ENCODE measurements at places on chromosomes 4 and X.
A peak's percentile ranks its signal among the peaks of the same experiment; 100 is the strongest.

- DNase-seq = no peak
Observed at GRCh38 chr4:132001542-132001941, 1147.6 kb upstream of the PCDH10 start.

DNA sequence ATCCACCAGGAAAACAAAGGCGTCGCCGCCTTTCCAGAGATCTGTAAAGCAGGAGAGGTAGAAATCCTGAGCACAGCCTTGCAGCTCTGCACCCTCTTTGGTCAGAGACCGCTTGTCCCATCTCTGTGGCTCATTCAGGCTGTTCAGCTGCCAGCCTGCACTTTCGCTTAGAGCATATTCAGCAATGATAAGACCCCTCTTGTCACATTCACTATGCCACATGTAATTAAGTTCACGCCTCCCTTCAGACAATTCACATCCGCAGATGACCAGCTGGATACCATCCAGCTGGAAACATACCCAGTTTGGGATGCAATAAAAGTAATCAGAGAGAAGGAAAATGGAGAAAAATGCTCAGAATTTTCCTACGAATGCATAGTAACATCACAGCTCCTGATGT lies 335.4 kb downstream of the UNC5C start:
- DNase-seq = no peak

- no peak for DNase-seq
Observed at GRCh38 chr4:77084019-77084639, 8.3 kb upstream of the CCNI start.

- no peak for DNase-seq
Observed at GRCh38 chr4:103947617-103948016, 227.8 kb upstream of the TACR3 start.

DNA sequence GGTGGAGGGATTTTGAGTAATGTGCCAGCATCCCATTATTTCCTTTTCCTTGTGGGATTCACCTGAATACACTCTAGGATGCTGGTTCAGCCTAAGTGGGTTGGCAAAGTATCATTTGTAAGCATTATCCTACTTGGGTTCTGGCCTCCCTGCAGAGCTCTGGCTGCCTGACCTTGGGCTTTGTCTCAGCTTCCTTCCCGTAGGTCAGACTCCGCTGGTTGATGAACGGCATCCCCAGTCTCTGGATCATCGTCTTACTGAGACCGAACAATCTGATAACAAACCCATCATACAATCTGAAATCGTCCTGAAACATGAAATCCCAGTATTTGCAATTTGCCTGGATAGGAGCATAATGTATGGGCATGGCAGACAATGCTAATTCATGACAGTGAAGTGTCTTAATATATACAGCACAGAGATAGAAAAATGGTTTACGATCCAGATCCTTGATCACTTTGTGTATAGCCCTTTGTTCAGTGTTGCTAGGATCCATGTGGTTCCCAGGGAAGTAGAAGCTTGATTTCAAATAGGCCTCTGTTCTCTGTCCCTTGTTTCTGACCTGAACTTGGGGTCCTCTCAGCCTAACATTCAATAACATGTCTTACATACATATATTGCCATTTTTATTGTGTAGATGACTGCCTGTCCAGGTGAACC lies 5.5 kb downstream of the MID2 start:
- DNase-seq = no peak

DNA sequence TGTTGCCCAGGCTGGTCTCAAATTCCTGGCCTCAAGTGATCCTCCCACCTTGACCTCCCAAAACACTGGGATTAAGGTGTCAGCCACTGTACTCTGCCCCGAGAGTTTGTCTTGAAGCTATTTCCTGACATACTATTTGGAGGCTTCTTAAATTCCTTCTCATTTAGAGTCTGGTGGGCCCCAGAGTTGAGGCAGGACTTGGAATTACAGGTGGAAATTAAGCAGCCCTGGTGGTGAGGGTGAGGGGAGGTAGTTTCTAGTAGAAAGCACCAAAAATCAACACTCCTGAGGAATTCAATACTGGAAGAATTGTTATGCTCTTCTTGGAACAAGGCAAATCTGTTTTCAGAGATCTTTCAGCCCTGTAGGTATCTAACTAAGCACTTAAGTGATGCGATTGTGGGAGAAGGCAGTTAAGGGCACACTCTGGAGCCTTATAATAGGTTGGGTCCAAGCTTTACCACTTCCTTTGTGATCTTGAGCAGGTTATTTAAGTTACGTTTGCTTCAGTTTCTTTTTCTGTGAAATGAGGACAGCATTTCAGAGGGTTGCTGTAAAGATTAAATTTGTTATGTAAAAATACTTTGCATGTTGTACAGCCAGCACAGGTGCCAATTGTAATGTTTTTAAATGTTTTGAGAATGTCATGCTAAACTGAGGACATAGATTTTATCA lies 200.7 kb downstream of the SOWAHB start:
- DNase-seq = no peak

GRCh38 chr4:161287678-161288352 lies 876.0 kb downstream of the FSTL5 start:
- no peak for DNase-seq

- no peak for DNase-seq
Observed at GRCh38 chrX:145502670-145503069, 255.4 kb downstream of the SPANXN1 start.

GRCh38 chr4:139455126-139455538 lies 1.2 kb downstream of the RAB33B start:
- no peak for DNase-seq

GRCh38 chr4:111494471-111494870 lies 650.8 kb upstream of the FAM241A start:
- DNase-seq = no peak

DNA sequence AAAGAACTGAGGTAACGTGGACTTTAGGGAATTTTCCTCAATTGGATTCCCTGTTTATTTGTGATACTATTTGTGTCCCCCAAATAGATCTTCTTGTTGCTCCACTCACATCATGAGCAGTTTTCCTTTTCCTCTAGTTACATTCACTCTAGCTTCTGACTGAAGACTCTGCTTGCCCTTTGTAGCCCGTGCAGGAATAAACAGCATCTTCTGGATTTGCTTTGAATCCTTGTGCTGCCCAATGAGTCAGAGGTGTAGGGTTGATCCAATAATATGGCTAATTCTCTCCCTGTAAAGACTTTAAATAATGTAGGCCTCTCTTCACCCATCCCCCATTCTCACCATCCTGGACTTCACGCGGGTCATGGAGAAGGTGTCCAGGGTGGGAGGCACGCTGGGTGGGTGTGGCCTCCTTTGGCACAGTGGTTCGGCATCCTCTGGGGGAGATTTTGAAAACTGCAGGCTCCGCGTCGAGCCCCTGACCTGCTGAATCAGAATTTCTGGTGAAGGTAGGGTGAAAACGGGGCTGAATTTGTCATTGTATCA lies 9.0 kb downstream of the HAND2 start:
- no peak for DNase-seq

- DNase-seq = peak; percentile 65
Observed at GRCh38 chr4:1579901-1580691, 104.0 kb downstream of the FAM53A start.

GRCh38 chr4:4559596-4559995 lies 17.7 kb upstream of the STX18 start:
- DNase-seq = peak; percentile 10

DNA sequence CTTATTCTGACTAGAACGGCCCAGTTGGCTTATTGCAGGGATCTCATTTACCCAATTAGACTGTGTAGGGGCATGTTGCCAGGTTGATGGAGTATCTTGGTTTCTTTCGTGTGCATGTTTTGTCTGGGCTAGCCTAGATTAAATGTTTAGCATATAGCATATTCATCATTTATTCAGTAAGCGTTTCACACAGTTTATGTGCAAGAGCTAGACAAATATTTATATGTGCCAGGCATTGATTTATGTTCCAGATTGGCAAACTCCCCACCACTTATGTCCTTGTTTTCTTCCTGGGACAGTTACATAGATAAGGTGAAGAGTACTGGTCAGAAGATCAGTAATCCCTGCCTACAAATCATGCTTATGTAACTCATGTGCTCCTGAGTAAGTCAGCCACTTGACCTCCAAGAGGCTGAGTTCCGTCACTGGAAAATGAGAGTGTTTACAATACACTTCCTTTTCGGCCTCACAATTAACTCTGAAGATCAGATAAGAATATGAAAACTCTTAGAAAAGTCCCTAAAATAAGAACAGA lies 57.2 kb downstream of the RUFY3 start:
- no peak for DNase-seq

- DNase-seq = no peak
Observed at GRCh38 chr4:39616651-39617050, 22.0 kb downstream of the SMIM14 start.

- no peak for DNase-seq
Observed at GRCh38 chrX:13235930-13236329, 83.9 kb downstream of the ATXN3L start.

DNA sequence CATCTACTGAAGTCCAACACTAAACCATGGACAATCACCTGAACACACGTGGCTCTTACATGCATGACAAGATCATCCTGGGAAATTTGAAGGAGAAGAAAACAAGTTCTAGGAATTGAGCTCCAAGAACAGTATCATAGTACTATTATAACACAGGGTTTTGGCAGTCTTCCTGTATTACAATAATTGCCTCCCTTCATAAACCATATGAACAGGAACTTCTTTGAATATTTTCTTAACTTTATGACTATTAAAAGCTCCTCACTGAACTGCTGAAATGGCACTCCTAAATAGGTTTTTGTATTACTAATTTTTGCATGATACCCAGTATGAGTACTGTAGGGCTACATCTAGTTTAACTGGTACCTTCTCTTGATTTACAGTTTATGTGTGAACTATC lies 130.0 kb downstream of the ZAR1 start:
- no peak for DNase-seq

Measured in Calu3 (cell line).